ENCODE measurements at places on chromosomes 3 and 15.
A peak's percentile ranks its signal among the peaks of the same experiment; 100 is the strongest.

GRCh38 chr3:72694398-72694797 is 153.8 kb downstream of the SHQ1 start:
- no peak for DNase-seq

GRCh38 chr3:118534519-118534918 is 500.1 kb downstream of the IGSF11 start:
- DNase-seq, result no peak

DNA sequence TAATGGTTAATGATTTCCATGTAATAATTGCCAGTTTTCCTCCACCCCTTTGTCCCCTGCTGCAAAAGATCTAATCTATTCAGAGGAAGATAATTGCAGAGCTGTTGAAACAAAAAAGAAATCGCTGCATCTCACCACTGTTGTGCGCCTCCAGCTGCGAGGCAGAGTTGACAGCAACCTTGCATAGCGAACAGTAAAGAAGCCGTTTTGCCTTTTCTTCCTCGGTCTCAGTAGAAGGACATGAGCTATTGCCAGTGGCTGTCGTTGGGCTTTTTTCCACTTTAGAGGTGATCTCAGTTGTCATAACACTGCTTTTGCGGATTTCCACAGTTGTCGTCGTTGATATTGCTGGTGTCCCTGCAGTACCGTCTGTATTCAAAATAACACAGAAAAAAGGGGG is 314.2 kb downstream of the ZNF385D start:
- no peak for DNase-seq

DNA sequence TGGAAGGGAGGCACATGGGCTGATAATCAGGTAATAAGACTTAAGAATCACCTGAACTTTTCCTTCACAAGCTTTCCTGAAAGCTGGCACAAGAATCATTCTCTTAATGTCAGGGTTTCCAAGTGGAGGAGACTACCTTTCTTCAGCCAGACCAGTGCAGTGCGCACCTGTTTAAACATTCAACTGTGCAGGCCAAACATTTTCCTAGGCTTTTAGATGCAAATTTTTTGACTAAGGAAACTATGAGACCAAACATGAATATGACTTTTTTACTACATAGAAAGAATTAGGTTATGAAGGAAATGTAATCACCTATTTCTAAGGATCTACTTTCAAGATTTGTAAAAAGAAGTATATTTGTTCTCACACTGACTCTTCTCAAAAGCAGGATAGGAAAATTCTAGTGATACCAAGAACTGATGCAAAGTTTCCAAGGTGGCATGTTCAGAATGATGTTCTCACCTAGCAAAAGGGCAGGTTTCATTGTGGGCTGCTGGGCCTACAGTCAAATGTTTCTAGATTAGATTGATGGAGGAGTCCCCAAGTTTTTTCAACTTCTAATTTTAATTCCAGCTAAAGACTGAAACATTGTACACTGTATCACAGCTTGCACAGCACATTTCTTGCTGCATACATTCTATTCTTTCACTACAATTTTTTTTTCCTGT is 339.1 kb downstream of the TIGIT start:
- no peak for DNase-seq

- DNase-seq, result no peak
Observed at GRCh38 chr15:36278219-36278618, 301.2 kb upstream of the CDIN1 start.

GRCh38 chr15:80991421-80991820 is 1.8 kb upstream of the MESD start:
- DNase-seq, result no peak

DNA sequence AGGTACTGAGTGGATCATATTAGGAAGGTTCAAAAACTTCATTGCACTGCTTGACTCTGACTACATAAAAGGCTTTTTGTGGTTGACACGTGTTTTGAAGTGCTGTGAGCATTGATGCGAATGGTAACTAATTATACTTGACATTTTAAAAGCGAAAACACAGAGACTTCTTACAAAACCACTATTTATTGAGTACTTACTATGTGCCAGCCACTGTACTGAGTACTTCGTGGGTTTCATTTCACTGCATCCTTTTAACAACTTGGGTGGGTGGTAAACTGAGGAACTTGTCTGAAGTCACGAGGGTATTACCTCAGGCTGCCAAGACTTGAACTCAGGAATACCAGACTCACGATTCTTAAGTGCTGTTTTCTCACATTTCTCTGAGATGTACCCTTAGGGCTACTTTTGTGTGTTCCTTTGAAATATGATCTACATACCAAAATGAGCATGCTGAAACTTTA is 45.3 kb upstream of the PPP4R2 start:
- no peak for DNase-seq

GRCh38 chr3:134922101-134922500 is 127.0 kb downstream of the EPHB1 start:
- no peak for DNase-seq

DNA sequence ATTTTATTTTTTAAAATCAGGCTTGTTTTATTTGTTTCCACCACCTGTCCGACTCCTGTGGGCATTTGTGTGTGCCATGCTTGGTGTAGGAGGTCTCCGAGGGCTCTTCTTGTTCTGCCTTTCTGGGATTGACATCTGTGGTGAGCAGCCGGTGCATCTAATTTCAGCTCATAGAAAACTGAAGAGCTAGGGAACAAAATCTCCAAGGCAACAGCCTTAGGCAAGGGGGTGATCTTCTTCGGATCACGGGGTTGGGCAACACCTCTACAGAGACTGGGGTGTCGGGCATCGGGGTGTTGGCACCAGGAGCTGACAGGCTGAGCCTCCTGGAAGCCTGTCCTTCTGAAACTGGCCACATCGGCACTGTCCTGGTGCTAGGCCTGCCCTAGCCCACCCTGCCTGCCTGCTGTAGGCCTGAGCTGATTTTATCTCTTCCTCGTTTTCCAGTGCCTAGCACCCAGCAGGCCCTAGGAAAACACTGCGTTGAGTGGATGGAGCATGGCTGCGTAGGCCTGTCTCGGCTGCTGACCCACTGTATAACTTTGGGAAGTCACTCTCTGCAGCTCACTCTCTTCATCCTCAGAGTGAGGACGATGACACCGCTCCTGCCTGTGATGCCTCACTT is 10.3 kb downstream of the CHCHD6 start:
- no peak for DNase-seq

- DNase-seq, result no peak
Observed at GRCh38 chr3:162193148-162194095, 696.8 kb downstream of the OTOL1 start.

GRCh38 chr3:77038468-77038929 is 1.4 kb upstream of the ROBO2 start:
- peak; percentile 76 for DNase-seq

DNA sequence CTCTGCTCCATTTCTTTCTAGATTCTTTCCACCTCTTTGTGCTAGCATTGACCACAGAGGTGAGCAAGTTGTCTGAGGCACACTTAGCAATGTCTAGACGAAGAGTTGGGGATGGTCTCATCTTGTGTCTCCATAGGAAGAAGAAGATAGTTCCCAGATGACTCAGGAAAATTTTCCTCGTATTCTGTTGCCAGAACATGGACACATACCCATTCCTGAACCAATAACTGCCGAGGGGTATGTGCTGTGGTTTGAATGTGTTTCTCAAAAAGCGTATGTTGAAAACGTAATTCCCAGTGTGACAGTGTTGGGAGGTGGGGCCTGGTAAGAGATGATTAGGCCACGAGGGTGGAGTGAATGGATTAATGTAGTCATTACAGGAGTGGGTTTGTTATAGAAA is 107.5 kb upstream of the GALNT15 start:
- no peak for DNase-seq

DNA sequence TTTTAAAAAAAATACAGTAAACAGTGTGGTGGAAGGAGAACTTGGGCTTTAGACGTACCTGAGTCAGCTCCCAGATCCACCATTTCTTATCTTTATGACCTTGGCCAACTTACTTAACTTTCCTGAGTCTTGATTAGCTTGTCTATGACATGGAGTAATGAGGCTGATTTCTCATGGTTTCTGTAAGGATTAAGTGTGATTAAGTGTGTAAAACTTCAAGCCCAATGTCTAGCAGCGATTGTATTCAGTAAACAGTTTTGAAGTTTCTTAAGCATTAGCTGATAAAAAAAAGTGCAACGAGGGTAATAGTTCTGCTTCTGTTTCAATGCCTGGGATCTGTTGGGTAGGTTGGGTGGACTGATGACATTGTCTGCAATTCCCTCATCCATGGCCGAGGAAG is 10.8 kb downstream of the TRPM1 start:
- DNase-seq, result no peak

DNA sequence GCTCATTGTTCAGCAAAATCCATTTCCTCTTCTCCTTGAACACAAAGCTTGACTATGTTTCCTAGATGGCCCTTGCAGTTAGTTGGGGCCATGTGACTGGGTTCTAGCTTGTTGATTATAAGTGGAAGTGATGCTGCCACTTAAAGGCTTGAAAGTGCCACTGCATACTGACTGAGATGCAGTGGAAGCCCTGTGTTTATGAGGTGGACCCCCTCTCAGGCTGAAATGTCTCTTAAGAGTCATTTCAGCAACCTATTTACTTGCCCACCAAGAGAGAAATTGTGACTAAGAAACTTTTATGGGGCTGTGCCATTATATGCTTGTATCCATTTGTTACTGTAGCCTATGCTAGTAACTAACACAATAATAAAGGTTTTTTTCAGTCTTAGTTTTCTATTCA is 8.4 kb upstream of the ANP32A start:
- DNase-seq, result no peak

GRCh38 chr15:31360158-31360561 is 33.5 kb downstream of the KLF13 start:
- no peak for DNase-seq

- no peak for DNase-seq
Observed at GRCh38 chr15:76075046-76075445, 15.3 kb downstream of the TMEM266 start.

DNA sequence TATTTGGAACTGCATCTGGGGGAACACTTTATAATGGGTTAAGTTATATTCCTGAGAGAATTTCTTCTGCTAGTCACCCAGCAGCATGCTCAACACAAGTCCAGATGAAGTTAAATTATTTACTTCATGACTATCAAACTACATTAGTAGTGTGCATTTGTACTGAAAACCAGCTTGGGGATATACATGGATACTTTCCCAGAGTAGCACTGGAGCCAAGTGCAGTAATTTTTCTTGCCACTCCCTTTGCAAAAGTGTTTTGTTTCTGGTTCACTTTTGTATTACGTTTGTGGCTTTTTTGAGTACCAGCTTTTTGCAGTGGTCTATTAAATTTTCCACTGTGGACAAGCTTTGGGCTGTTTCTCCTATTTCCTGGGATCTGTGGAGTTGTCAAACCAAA is 243.0 kb downstream of the AGBL1 start:
- no peak for DNase-seq

DNA sequence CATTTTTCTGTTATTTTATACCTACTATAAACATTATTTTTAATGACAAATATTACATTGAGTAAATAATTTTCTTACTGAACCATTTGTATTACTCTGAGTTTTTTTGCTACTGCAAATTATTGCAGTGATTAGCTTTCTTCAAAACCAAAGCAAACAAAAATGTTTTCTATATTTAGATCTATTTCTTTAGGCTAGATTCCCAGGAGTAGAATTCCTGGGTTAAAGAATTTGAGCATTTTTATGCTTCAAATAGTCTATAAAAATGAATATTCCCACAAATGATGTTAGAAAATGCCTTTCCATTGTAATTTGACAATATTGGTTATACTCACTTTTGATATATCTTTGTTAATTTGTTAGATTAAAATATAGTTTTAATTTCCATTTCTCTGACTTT is 76.8 kb downstream of the LEKR1 start:
- no peak for DNase-seq

GRCh38 chr3:42376344-42376798 is 34.0 kb downstream of the LYZL4 start:
- DNase-seq, result no peak

- DNase-seq, result peak; percentile 88
Observed at GRCh38 chr3:186097663-186098451, 11.0 kb downstream of the ETV5 start.

GRCh38 chr3:123072564-123072963 is 5.7 kb downstream of the PDIA5 start:
- no peak for DNase-seq

DNA sequence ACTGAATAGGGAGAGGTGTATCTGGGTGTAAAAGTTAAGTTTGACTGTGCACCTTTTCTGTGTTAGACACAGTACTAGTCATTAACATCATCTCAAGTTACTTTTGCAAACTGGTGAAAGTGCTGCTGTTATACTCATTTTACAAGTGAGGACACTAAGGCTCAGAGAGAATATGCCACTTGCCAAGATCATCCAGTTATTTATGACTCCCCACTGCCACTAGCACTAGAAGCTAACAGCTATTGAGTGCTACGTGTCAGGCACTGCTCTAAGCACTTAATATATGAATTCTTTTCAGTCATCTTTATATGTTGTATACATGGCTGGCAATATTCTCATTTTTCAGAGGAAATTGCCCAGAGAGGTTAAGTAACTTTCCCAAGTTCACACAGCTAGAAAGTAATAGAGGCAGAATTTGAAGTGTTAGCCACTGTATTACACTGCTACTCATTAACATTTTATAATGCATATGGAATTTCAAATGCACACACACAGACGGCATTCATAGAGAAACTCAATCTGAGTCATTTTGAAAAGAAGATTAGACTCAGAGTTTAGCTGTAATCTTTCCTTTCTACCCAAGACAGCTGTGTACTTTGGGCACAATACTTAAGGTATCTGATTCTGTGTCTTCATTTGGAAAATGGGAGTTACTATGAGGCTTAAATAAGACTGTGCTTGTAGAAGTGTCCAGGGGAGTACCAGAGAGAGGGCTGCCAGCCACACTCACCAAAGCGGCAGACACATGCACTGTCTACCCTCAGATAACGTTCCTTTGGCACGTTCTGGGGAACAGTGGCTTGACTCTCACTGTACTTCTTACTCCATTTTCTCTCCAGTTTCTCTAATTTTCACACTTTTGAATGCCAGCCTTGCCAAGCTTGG is 1.3 kb upstream of the MASP1 start:
- no peak for DNase-seq

- no peak for DNase-seq
Observed at GRCh38 chr3:124469555-124469954, 260.7 kb upstream of the UMPS start.

GRCh38 chr15:42063122-42063848 is 31.1 kb downstream of the PLA2G4D start:
- DNase-seq, result no peak

DNA sequence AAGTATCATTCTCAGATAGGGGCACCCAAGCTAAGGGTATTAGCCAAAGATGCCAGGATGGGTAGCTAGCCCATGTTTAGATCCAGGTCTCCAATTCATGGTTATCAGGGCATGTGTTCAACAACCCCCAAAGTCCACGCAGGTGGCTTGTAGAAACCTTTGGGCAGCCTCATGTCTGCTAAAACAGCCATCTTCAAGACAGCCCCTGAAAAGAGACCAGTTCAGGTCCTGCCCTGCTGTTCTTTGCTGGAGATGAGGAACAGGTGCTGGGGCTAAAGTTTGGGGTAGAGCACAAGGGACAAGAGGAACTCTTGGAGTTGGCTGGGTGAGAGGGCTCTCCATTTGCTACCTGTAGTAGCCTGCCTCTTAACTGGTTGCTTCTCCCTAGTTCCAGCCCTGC is 4.6 kb downstream of the PPM1M start:
- DNase-seq, result no peak

GRCh38 chr15:43508421-43508820 is 9.0 kb upstream of the MAP1A start:
- DNase-seq, result no peak

Data from NT2/D1 (cell line).